Hematopoietic multipotent progenitor cell treated with erythropoietin and hydrocortisone succinate and interleukin-3 and kit ligand, for 6 days (in vitro differentiated cells): ENCODE measurements at places on chromosomes 2 and 18.

DNA sequence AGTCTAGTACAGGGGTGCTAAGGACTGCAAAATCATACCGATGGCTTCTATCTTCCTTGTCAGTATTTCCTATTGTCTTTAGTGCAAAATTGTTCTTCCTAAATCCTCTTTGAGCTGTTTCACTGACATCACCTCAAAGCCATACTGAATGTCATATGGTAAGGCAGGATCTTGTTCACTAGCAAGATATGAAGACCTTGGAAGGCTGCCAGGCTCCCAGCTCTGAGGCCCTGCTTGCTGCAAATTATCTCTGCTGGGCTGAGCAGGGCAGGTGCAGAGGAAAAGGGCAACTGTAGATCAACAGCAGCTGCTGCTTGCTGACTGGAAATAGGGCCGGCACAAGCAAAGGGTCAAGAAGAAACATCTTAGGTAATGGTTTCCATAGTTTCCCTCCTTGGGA lies 58.2 kb downstream of the PMAIP1 start:
- peak; percentile 98 for DNase-seq

- no peak for DNase-seq
Observed at GRCh38 chr2:55871637-55872036, 51.9 kb downstream of the EFEMP1 start.

DNA sequence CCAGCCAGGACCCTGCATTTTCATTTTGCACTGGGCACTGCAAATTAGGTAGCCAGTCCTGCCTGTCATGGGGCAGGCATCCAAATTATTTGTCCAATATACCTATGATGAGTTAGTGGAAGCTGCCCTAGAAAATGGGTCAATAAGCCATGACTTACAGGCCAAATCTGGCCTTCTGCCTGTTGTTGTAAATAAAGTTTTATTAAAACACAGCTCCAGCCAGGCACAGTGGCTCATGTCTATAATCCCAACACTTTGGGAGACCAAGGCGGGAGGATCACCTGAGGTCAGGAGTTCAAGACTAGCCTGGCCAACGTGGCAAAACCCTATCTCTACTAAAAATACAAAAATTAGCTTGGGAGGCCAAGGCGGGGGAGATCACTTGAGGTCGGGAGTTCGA lies 8.3 kb downstream of the AP1S3 start:
- DNase-seq = no peak

GRCh38 chr2:109057686-109058085 lies 68.7 kb upstream of the EDAR start:
- DNase-seq = no peak

DNA sequence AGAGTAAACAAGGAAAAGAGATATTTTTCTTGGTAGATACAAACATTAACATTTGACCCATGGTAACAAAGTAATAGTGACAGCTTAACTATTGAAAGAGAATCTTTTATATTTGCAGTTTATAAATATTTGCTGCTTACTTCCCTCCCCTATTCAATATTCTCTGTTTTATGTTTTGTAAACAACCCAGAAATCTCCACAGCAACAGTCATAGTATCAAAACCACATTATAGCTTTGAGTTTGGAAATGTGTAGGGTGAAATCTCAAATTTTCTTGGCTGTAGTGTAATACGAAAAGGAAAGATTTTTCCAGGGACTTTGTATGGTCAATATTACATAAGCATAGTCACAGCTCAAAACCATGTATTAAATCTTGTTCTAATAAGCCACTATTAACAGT lies 511.2 kb downstream of the METTL4 start:
- DNase-seq = no peak

GRCh38 chr2:21103274-21103891 lies 20.4 kb upstream of the TDRD15 start:
- DNase-seq = no peak

DNA sequence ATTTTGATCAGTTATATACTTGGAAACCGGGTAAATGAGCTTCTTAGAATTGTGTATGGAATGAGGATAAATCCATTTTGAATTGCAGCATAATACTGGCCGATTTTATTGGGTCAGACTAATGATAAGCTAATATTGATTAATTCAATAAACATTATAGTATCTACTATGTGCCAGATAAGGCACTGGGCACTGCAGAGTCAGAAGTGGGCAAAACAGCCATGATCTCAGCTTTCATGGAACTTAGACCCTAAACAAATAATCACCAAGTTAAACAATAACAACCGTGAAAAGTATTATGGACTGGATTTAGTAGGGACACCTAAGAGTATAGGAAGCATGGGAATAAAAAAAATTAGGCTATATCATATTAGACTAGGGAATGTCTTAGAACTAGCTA lies 297.0 kb upstream of the PKDCC start:
- DNase-seq = no peak

DNA sequence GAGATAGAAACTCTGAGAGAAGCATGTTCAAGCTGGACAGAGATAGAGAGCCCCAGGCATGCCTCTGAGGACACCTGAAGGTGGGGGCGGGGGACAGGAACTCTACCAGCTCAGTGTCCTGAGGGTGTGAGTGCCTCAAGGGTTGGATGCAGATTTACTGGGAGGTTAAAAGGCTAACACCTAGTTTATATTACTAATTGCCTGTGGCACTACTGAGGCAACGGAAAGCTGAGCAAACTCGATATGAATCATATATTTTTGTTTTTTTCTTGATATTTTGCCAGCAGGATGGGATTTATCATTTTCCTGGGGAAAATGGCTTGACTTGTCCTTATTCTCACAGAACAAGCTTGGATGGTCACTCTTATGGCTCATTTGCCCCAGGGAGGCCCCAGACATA lies 319.5 kb downstream of the ALK start:
- no peak for DNase-seq

DNA sequence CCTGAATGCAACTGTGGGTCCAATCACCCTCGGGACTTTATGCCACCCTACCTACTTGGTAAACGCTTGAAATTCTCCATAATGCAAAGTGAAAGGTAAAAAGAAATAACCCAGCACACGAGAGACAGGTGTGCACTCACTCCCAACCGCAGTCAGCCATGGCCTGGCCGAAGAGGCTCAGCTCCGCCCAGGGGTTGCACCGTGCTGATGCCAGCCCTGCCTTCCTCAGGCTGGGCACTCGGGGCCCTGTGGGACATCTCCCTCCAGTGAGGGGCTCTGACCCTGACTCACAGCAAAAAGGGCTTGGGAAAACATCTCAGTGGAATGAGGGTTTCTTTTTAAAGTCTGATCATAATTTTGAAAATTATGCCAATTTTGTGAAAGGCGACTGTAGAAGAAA lies 13.3 kb downstream of the SLC66A2 start:
- DNase-seq = no peak

DNA sequence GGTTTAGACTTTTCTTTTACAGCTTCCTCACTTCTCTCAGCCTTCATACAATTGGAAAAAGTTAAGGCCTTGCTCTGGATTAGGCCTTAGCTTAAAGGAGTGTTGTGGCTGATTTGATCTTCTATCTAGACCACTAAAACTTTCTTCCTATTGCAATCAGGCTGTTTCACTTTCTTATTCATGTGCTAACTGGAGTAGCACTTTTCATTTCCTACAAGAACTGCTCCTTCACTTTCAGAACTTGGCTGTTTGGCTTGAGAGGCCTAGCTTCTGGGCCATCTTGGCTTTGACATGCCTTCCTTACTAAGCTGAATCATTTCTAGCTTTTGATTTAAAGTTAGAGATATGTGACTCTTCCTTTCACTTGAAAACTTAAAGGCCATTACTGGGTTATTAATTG lies 114.3 kb downstream of the ARHGEF4 start:
- no peak for DNase-seq

DNA sequence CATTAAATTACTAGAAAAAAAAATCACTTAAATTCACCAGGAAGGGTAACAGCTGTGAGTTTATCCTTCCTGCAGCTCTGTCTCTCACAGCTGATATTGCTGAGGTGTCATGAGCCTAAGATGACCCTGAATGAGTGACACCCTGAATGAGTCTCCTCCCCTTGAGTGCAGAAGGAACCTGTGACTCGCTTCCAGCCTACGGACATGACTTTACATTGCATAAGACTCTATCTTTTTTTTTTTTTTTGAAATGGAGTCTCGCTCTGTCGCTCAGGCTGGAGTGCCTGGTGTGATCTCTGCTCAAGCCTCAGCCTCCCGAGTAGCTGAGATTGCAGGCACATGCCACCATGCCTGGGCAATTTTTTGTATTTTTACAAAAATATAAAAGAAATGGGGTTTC lies 14.1 kb downstream of the MRO start:
- no peak for DNase-seq

DNA sequence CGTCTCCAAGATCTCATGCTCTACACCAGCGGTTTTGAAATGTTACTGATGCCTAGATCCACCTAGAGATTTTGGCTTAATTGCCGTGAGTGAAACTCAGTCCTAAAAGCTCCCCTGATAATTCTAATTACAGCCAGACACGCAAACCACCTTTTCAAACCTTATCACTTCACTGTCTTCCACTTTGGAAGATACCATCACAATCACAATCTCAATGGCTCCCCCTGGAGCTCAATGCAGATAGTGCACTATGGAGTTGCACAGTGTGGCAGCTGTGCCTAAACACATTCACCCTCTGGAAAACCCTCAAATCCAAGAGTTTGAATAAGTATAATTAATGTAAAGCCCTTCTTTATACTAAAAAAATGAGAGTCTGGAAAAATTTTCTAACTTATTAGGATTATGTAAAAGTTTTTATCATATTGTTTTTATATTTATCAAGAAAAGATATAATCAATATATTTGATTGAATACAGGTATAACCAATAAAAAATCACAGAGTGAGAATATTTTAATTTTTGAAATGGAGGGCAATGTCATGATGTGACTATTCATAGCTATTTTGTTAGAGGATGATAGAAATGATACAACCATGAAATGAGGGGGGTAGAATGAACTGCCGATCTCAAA lies 102.9 kb upstream of the SLC8A1 start:
- peak; percentile 76 for DNase-seq

- DNase-seq = no peak
Observed at GRCh38 chr2:99727199-99727598, 237.4 kb upstream of the REV1 start.

- no peak for DNase-seq
Observed at GRCh38 chr2:157696036-157696435, 67.4 kb upstream of the ACVR1C start.

- no peak for DNase-seq
Observed at GRCh38 chr2:191927991-191928390, 81.1 kb upstream of the CAVIN2 start.

- DNase-seq = no peak
Observed at GRCh38 chr18:25704071-25704470, 352.1 kb upstream of the ZNF521 start.

GRCh38 chr2:51807229-51807628 lies 775.3 kb upstream of the NRXN1 start:
- DNase-seq = no peak

DNA sequence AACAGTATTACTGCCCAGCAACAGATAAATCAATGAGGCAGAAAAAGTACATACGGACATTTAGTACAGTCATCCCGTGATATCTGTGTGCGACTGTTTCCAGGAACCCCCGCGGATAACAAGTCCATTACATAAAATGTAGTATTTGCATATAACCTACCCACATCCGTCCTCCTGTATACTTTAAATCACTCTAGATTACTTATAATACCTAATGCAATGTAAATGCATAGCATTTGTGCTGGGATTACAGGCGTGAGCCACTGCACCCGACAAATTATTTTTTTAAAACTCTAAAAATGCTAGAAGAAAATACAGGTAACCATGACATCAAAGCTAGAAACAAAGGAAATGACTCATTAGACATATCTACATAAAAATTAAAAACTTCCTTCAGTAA lies 91.6 kb downstream of the FAM161A start:
- no peak for DNase-seq

- no peak for DNase-seq
Observed at GRCh38 chr2:119198240-119198840, 25.3 kb upstream of the STEAP3 start.

- DNase-seq = peak; percentile 18
Observed at GRCh38 chr2:69386360-69386759, 667 bp downstream of the GFPT1 start.

GRCh38 chr2:101474731-101475384 lies at the start of gene RFX8:
TSS of gene RFX8 (minus strand) at chr2:101475112. CDS start at chr2:101466848, 8,264 bp downstream.
- DNase-seq = peak; percentile 82

GRCh38 chr2:18319987-18320386 lies 240.5 kb downstream of the RDH14 start:
- DNase-seq = no peak

DNA sequence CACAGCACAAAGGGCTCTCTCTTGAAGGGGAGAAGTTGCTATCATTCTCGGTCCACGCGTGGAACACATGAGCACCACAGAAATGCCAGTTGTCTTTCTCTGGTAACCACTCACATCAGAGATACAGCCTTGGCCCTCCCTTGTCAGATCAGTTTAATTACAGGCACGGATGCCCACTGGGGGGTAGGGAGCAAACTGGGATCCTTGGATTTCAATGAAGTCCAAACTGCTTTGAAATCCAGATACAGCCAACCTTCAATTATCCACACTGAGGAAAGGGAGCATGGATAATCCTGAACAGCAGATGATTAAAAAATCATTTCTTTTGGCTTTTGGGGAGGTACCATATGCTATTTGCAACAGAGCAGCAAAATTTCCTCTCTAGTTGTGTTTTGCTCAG lies 63.7 kb upstream of the DAPL1 start:
- no peak for DNase-seq

DNA sequence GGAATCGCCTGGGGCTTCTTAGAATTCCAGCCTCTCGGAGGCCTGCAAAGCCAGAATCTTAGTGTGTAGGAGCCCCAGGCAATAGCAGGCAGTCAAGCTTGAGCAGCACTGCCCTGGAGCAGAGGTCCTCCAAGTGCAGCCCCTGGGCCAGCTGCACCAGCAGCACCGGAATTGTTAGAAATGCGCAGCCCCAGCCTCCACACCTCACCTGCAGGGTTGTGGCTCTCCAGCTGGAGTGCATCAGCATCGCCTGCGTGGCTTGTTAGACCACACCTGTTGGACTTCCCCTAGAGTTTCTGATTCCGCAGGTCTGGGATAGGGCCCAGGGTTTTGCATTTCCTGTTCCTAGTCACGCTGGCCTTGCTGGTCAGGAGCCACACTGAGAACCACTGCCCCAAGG lies 100.3 kb downstream of the ASAP2 start:
- no peak for DNase-seq

DNA sequence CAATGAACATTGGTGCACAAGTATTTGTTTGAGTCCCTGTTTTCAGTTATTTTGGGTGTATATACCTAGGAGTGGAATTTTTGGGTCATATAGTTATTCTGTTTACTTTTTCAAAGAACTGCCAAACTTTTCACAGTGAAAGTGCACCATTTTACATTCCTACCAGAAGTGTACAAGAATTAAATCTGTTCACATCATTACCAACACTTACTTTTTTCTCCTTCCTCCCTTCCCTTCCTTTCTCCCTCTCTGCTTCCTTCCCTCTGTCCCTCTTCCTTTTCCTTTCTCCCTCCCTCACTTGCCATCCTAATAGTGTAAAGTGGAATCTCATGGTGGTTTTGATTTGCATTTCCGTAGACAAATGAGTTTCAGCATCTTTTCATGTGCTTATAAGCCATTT lies 11.9 kb downstream of the ADNP2 start:
- DNase-seq = no peak
